NCI-H1930 (cell line): ENCODE measurements at places on chromosomes 1 and 21.

DNA sequence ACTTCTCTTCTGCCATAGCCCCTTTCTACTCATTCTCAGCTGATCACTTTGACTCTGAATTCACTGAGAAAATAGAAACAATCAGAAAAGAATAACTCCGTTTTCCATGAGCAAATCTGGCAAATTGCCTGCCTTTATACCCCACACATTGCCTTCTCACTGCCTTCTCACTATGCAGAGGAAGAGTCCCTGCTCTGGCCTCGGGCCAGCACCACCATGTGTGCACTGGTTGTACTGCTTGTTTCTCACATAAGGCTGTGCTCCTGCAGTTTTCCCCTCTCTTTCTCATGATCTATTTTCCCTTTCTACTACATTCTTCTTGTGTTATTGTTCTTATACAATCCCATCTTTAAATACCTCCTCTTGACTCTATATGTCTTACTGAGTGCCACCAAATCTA is 2.3 kb upstream of the HMGCS2 start:
- DNase-seq = no peak

GRCh38 chr21:41315726-41316125 is 875 bp upstream of the FAM3B start:
- DNase-seq = no peak

DNA sequence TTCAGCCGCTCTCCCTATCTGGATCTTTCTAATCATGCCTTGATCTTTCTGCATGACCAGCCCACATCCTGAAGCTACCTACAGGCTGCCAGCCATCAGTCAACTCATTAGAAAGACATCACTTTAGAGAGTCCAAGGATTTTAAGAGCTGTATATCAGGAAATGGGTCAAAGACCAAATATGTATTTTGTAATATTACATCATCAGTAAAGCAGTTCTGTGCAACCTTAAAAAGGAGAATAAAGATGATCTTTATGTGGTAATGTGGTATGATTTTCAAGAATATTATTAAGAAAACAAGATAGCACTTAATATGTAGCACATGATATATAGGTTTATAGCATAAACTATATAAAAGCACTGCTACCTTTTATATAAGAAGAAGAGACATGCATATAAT is 47.6 kb downstream of the SLC30A7 start:
- DNase-seq = no peak

DNA sequence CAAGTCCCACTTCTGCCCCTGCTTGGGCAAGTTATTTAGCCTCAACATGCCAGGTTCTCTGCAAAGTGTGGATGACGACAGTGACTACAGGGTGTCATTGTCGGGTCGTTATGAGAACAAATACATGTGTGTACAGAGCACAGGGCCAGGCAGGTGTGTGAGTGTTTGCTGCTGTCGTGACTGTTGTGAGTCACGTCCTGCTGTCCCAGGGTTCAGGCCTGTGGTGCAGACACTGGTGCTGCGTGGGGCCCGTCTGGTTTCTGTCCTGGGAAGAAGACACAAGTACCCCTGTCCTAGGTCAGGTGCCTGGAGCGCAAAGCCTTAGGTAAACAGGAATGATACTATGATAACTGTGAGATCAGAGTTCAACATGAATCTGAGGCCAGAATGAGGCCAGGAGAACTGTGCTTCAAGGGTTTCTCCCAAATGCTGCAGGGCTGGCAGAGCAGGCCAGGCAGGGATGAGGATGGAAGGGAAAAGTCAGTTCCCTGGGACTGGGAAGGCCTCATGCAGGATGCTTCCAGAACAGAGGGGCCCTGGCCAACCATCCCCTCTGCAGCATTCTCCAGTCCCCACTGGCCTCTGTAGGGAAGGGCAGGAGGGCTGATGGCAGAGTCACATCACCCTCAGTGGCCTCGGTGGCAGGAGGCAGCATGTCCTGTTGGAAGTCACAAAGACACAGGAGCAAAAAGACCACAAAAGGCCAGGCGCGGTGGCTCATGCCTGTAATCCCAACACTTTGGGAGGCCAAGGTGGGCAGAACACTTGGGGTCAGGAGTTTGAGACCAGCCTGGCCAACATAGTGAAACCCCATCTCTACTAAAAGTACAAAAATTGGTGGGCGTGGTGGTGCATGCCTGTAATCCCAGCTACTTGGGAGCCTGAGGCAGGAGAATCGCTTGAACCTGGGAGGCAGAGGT is 15.7 kb downstream of the GPR157 start:
- DNase-seq = peak; percentile 24

- no peak for DNase-seq
These were observed 41.2 kb upstream of the ROR1 start for GRCh38 chr1:63732666-63733065.

GRCh38 chr1:202317941-202318925 is 23.5 kb downstream of the UBE2T start:
- DNase-seq = no peak

DNA sequence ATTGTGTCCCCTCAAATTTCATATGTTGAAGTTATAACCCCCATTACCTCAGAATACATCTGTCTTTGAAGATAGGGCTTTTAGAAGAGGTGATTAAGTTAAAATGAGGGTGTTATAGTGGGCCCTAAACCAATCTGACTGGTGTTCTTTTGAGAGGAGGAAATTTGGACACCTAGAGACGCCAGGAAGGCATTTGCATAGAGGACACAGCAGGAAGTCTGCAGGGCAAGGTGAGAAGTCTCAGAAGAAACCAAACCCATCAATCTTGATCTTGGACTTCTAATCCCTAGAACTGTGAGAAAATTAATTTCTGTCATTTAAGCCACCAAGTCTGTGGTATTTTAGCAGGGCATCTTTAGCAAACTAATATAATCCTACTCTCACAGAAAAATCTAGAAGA is 13.0 kb downstream of the GOLPH3L start:
- no peak for DNase-seq

DNA sequence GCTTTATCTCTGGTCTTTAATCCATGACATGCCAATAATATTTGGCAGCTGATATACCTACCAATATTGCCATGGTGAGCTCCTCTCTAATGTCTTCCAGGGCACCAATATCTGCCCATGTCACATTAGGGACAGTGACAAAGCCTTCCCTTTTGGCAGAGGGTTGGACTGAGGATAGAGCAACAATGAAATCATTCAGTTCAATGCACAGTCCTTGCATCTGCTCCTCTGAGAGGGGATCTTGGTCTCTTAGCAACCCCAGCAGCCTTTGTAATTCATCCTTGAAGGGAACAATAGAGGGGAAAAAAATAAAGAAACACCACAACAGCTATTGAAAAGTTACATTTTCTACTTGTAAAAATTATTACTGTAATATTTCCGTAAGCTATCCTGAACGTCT is 42.3 kb downstream of the NVL start:
- DNase-seq = no peak

- no peak for DNase-seq
These were observed 121.9 kb downstream of the ATG4C start for GRCh38 chr1:62905872-62906271.

DNA sequence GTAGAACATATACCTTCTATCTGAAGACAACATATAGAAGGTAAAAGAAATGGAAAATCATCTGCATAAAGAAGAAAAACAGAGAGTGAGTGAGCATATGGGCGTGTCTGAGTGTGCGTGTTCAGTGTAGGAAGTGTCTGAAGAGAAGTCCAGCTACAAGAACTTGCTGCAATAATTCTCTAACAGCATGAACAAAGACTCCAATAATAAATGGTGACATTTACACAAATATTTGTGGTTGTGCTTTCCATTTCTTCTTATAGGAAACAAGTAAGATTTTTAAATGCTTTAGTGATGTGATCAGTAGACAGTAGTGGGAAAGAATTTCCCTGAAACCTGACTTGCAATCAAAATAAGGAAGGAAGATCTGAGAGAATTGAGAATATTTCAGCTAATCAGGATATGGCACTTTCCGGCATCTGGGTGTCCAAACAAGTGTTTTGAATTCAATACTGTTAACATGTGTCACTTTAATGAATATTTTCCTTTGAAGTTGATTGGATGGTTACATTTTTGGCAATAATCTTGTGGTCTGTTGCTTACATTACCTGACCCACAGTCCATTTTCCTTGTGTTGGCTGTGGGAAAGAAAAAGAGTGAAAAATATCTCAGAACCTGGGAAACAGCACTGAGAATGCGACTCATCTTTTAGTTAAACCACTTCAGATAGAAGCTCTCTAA is 154.0 kb downstream of the TGFB2 start:
- DNase-seq = no peak
